Fibroblast of skin of scalp (primary cell): ENCODE measurements at places on chromosomes 1 and 21.

- no peak for DNase-seq
Measured at GRCh38 chr1:103273106-103273505, 164.8 kb upstream of the COL11A1 start.

GRCh38 chr1:211876851-211877590 is 46.5 kb upstream of the LPGAT1 start:
- DNase-seq = no peak

- DNase-seq = peak; percentile 6
Measured at GRCh38 chr1:92583821-92584760, 97.4 kb upstream of the GFI1 start.

DNA sequence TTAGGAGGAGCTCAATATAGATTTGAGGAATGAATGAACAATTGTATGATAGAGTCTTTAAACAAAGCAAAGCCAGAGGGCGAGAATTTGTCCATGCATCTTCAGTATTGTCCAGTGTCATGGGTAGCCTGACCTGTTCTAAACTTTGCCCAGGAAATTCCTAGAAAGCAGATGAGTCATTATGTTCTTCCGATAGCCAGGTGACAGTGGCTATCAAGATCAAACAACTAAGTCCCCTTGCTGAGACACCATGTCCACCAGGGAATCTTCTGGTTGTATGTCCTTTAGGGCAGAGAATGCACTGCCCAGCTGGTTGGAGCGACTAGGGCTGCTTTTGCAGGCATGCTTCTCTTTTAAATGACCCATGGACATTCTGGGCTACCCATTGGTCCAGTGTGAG is 1.8 kb upstream of the SLC26A9 start:
- DNase-seq = no peak

DNA sequence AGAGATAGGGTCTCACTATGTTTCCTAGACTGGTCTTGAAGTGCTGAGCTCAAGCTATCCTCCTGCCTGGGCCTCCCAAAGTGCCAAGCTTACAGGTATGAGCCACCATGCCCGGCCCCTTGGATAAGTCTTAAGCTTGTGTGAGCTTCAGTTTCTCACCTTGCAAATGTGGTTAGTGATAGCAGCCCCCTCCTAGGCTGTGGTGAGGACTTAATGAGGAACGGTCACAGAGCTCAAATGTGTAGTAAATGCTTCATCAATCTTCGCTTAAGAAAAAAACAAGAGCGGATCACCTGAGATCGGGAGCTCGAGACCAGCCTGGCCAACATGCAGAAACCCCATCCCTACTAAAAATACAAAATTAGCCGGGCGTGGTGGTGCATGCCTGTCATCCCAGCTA is 3.0 kb downstream of the CNR2 start:
- DNase-seq = no peak

DNA sequence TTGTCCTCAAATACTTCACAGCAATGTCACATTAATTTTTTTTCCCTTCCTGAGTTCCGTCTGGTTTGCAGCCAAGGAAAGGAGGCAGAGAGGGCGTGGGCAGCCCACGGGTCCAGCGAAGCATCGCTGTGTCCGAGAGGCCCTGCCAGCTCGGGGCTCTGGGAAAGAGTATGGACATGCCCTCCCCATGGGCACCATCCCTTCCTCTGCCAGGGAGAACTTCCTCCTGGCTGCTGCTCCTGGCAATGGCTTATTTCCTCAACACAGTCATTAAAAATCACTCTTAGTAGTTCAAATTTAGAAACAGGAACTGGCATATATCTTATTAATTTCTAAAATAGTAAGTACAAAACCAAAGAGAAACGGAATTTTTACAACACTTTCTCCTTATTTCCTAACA is 115.4 kb downstream of the RIPK4 start:
- no peak for DNase-seq

GRCh38 chr1:206687915-206688442 is 3.3 kb downstream of the MAPKAPK2 start:
- no peak for DNase-seq

- no peak for DNase-seq
Measured at GRCh38 chr1:35932158-35932636, 1.3 kb downstream of the AGO3 start.

DNA sequence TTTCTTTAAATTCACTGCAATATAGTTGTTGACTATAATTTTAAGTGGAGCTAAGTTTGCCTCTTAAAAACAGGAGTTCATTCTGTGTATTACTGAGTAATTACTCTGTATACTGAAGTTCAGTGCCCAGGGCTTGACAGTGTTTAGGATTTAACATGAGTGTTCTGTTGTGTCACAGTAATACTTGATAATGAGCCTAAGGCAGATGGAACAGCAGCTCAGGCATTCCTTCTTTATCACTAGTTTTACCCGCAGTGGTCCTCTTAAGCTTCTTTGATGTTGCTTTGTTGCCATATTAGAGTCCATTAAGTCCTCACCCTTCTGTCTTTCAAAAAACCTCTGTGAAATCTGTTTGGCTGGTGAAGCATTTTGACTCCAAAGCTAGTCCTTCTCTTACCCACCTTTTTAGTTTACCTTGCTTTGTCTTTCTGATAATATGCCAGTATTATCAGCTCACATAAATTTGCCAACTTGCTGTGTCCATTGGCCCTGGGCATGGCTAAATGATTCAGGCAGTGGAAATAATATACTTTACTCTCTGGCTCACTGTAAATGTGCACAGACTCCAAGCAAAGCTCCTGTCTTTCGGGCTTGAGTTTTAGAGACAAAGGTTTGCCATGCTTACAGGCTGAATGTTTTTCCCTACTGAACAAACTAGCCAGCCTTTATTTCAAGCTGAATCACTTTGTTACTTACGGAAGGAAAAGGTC is 17.7 kb downstream of the HIPK1 start:
- DNase-seq = no peak

DNA sequence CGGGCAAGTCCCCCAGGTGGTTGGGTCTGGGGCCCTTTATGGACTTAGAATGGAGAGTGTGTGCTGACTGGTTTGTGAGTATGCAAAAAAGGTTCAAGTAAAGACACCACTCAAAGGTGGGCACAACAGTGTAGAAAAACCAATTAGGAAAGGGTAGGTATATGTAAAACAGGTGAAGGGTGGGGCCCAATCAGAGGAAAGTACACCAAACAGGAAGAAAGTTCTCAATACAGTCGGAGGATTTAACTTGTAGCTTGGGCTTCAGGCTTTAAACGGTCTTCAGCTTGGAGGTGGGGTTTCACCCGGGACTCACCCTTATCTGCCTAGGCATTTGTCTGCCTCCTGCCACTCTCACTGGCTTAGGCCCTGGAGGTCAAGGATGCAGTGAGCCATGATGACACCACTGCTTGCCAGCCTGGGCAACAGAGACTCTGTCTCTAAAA is 6.8 kb upstream of the PUM1 start:
- no peak for DNase-seq

DNA sequence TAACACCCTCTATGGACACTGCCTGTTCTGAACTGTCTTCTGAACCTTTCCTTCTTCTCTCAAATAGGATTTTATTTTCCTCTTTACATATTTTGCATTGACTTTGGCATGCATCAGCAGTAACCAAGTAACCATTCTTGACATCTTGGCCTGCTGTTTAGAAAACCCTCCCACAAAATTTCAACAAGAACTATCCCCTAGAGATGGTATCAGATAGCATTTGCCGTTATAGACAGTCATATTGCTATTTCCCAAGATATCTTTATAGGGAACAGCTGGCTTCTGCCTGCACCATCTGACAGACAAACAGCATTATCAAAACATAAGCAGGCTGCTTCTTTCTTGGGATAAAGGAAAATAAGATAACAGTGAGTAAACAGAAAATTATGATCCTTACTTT is 54.7 kb downstream of the LHX8 start:
- DNase-seq = no peak

GRCh38 chr1:167659450-167659849 is 29.4 kb downstream of the RCSD1 start:
- peak; percentile 52 for DNase-seq

DNA sequence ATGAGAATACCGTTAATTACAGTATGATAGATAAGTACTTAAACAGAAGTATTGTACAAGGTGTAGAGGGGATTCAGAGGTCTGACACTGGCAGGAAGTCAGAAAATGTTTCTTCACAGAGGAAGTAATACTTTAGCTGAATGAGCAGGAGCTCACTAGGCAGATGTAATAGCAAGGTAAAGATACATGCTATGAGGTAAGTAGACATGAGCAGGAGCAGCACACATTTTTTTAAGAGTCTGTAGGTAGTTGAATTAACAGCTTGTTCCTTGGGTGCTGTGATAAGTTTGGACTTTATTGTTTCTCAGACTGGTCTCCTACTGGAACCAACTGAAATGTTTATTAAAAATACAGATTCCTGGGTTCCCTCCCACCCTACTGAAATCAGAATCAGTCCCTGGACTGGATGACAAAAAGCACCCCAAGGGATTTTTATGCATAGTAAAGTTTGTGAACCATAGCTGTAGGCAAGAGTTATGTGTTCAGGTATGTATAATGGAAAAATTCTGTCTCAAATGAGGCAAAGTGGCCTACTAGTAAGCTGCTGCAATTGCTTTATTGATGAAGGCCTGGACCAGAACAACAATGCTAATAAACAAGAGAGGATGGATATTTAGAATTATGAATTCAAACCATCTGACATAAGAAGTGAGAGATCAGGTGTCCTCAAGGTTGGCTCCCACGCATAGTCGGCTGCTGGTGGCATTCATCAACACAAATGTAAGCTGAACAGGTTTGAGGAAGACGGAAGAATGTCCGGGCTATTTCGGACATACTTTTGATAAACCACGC is 902 bp downstream of the AP4B1 start:
- DNase-seq = no peak

GRCh38 chr1:111725192-111725591 is 14.0 kb downstream of the INKA2 start:
- no peak for DNase-seq
